ENCODE measurements at places on chromosomes 3 and 15.
A peak's percentile ranks its signal among the peaks of the same experiment; 100 is the strongest.

GRCh38 chr3:134381831-134382442 is 7.7 kb upstream of the AMOTL2 start:
- no peak for DNase-seq

- no peak for DNase-seq
These were observed 390.0 kb upstream of the NR2F2 start for GRCh38 chr15:95940431-95940985.

GRCh38 chr3:150594150-150594549 is 9.0 kb upstream of the SELENOT start:
- no peak for DNase-seq

DNA sequence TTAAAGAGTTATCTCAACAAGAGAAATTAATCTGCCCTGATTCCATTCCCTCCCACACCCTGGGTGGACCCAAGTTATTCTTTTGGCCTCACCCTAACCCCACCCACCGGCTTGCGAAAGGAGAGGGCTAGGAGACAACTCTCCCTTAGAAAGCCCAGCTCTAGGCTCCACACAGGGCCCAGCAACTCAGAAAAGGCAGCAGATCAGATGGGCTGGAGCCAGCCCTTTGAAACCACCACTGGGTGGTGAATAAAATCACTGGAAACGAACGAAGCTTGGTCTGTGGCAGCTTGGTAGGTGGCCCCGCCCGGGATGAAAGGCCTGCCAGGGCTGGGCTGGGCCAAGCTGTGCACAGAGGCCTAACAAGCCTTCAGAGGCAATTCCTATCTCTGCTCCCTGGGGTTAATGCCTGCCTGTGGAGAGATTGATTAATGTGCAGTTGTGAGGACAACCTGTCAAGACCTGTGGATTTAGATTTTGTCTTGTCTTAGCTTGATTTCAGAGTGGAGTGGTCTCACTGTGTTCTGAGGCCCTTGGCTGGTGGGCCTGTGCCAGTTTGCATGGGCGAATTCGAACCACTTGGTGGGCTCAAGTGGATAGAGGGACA is 38.8 kb downstream of the BHLHE40 start:
- DNase-seq, result no peak

GRCh38 chr3:34034840-34035239 is 236.4 kb downstream of the PDCD6IP start:
- DNase-seq, result no peak

DNA sequence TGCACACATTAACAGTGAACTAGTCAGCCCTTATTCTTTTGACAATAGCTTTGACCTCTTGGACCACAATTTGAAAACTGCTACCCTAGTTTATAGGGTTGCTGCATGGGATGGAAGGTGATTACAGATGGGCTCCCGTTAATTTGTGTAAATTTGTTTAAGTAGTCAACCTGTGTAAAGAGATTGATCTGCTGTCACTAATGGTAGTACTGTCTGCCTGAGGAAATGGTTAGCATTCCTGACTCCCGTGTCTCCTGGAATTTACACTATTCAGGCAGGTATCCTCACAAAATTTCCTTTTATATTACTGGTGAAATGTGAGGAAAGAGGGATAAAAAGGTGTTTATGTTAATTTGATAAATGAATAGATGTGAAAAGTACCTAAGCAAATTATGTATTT is 15.3 kb upstream of the EBLN2 start:
- no peak for DNase-seq

GRCh38 chr3:138434276-138434874 is at the start of gene ESYT3:
ESYT3 (plus strand) TSS chr3:138434616; CDS start chr3:138434799, 183 bp downstream.
- peak; percentile 54 for DNase-seq

GRCh38 chr15:100107606-100108225 is 234.1 kb downstream of the ADAMTS17 start:
- no peak for DNase-seq

DNA sequence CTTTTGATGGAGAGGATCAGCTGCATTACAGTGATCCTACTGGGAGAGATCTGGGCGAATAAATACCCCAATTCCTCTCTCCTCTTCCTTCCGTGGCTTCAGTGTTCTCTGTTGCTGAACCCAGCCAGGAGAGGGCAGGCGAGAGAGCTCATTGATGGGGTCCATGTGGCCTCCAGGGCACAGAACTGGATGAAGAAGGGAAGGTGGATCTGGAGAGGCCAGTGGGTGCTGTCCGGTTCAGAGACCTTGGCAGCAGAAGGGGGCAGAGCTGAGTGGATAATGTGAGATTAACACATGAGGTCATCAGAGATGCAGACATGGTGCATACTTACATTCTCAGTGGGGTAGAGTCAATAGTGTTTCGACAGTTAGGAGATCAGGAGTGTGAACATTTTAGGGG is 193.6 kb downstream of the CLSTN2 start:
- DNase-seq, result no peak

DNA sequence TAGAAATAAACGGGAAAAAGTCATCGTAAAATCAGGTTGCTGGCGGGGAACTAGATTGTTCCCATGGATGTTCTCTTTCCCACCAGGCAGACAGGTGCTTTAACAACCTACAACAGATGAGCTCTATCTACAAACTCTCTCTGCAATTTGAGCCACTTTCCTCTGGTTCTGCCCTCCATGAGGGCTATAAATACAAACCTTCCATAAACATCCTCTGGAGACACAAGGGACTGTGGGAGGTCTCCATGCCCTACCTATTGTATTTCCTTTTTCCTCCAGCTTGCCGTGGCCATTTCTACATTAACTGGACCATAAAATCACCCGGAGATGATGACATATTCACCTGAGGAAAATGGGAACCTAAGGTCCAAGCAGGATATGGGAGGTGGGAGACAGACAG is 151.1 kb downstream of the GABRB3 start:
- DNase-seq, result no peak

DNA sequence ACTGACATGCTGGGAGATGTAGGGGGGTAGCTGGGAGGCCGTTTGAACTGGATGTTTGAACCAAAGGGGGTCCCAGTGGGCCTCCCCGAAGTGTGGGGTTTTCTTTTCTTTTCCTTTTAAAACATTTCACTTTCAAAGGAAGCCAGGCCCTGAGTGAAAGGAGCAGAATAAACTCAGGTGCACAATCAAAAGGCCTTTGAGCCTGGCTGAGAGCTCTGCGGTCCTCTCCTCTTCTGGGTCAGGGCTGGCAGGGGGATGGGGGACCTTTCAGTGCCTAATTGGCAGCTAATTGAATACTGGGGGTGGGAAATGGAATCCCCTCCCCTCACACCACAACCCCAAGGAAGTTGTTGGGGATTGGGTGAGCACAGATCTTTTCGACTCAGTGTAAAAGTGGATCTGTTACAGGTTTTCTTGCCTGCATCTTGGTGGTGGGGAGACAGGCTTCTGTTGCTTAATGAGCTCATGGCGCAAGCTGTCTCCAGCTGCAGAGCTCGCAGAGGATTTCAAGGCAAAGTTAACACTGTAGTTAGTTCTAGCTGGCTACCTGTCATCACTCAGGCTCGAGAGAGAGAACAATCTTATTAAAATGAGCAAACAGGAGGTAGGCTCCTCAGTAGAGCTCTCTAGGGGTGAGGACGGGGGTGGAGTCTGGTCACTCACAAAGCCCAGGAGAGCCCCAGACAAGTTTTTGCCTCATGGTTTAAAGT is 132.6 kb downstream of the RAB11A start:
- no peak for DNase-seq

DNA sequence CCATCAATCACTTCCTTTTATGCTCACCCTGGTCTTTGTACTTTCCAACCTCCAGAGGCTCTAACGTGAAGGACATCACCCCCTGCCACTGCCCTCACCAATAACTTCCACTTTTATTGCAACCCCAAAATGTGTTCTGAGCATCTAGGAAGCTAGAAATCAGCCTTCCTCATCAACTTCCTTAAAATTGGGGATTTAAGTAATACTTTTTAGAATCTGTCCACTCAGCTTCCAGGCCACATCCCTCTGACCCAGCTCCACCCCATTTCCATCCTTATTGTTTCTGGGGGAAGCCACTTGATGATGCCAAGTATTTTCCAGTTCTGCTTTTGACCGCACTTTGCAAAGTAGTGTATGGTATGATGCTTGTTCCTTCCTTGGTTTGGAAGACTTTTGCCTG is 73.5 kb upstream of the XCR1 start:
- DNase-seq, result no peak

DNA sequence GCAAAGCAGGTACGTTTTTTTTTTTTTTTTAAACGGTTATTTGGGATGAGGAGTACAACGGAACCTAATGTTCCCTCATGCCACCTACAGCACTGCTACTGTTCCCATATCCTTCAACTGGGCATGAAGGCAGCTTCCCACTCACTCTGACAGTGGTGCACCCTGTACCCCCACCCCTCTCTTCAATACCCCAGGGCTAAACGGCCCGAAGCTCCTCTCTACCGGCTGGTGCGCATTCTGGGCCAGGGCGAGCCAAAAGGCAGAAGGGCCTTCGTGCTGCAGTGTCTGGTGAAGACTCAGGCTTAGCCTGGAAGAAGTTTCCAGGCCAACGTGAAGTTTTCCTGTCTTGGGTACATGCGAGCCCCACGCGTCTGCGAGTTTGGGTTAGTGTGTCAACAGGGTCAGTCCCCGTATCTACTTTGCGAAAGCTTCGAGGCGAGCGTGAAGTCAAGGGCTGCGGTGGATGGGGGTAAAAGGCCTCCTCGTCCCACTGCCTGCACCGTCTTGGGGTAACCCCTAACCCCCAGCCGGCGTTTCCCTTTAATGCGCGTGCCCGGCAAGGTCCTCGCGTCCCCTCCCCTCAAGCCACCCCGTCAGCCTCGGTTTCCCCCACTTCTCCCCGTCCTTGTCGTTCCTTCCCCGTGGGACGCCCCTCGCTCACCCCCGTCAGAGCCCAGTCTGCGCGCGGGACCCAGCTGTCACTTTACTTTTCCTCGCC is 765 bp upstream of the UBE2E2 start:
- no peak for DNase-seq

- DNase-seq, result peak; percentile 5
These were observed 748.8 kb upstream of the CCDC54 start for GRCh38 chr3:106628407-106628806.

- no peak for DNase-seq
These were observed 211.9 kb upstream of the GOLGA6L4 start for GRCh38 chr15:84023636-84024035.

GRCh38 chr15:63526401-63526800 is 22.0 kb downstream of the USP3 start:
- DNase-seq, result no peak

DNA sequence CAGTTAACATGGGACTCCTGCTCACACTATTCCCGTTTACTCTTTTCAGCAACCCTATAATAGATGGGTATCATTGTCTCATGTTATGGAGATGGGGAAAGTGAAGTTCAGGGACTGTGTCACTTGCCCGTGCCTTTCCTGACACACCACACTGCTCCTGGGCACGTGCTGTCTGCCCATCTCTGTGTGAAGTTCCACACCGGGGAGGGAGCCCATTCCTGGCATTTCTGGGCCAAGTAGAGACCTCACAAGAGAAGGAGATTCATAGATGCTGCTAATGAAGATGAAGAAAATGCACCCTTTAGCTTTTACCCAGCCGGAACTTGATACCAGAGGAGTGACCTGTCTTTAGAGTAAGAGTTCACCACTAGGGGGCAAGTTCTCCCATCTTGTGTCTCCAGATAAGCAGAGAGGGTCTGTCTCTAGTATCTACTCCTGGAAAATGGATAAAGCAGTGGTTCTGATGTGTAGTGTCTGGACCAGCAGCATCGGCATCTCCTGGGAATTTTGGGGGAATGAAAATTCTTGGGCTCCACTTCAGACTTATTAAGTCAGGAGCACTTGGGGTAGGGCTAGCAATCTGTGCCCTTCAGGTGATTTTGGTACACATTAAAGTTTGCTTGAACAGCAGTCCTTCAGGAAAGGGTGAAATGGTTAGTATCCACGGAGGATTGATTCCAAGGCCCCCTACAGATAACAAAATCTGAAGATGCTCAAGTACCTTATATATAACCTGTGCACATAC is 2.0 kb upstream of the TOPBP1 start:
- DNase-seq, result peak; percentile 46

DNA sequence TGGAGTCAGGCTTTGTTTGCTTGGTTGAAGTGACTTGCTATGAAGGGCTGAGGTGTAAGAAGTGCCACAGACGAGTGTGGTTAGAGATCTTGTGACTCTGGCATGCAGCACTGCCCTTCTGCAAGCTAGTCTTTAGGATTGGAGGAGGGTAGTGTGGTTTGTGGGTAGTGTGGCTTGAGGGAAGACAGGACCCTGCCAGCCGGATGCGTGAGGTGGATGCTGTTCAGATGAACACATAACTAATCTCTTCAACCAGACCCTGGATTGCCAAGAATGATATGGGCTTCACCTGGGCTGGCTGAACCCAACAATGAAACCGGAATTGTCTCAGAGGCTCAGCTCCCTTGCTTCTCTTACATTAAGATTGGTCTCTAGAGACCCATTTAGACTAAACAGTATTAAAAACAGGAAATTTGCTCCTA is 32.7 kb downstream of the STARD9 start:
- no peak for DNase-seq

DNA sequence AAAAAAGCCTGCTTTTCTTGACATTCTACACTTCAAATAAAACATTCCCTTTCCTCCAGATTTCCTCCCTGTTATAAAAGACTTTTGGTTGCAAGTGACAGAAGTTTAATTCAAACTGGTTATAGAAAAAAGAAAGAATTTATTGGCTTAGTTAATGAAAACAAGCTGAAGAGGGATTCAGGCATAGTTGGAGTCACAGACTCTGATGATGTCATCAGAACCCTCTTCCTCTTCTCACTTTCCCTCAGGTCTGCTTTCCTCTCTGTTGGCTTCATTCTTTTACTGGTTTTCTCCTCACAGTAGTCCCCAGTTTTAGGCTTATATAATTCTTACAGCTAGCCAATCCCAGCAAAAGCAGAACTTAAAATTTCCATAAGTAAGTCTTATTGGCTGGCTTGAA is 32.0 kb upstream of the MBNL1 start:
- DNase-seq, result no peak

Data from keratinocyte (primary cell).